ENCODE measurements at places on chromosomes 13 and 19.

DNA sequence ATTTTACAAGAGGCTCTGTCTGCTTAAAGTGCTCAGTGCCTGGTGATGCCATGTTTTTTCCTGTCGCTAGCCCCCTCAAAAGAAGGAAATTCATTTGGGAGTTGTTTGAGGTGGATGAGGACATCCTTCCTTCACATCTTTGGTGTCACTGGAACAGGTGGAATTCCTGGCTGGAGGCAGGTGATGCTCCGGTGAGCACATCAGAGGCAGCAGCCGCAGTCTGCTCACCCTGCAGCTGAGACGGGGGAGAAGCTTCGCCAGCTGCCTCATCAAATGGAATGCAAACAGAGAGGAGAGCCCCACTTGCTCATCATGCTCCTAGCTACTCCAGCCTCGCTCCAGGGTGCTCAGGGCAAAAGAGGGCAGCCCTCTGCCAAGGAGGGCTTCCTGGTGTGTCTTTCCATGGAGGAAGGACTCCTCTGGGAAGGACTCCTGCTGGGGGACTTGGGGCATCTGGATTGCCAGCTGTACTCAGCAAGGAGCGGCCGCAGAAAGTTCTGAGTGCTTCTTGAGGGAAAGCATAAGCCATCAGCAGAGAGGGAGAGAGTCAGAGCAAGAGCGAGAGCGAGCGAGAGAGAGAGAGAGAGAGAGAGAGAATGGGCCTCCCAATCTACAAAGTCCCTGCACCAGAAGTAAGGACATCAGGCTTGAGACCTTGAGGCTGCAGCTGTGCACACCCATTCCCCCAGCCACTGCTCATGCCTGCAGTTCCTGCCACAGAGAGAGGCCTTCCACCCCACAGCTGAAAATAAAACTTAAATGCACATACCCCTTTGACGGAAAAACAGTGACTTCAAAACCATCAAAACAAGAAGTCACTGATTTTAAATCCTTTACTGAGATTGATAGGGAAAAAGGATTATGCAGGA, 74.3 kb upstream of the UBL3 start:
- DNase-seq, result no peak

GRCh38 chr19:22595918-22596341, 38.2 kb upstream of the ZNF492 start:
- DNase-seq, result no peak

- DNase-seq, result no peak
Measured at GRCh38 chr19:58229255-58229639, 533 bp downstream of the ZNF544 start.

DNA sequence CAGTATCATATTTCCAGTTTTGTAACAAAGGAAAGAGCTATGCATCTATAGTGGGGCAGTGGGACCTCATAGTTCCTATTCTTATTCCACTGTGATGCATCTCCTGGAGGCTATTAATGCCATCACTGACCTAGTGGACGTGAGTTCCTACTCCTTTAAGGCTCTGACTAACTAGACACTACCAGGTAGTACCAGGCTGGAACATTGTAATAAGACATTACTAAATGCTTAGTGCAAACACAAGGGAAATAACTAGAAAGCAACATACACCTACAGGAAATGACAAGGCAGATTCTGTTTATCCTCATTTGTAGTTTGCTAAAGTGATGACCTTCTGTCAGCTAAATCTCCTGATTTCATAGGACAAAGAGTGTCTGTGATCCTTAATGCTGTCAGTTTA, 192.5 kb downstream of the POSTN start:
- DNase-seq, result no peak

GRCh38 chr13:50077431-50077830, 62.2 kb downstream of the KCNRG start:
- no peak for DNase-seq

- no peak for DNase-seq
Measured at GRCh38 chr13:81199956-81200355, 859.0 kb upstream of the SPRY2 start.

- no peak for DNase-seq
Measured at GRCh38 chr13:21736926-21737325, 66.1 kb downstream of the FGF9 start.

- DNase-seq, result no peak
Measured at GRCh38 chr13:41938918-41939317, 22.0 kb downstream of the VWA8 start.

DNA sequence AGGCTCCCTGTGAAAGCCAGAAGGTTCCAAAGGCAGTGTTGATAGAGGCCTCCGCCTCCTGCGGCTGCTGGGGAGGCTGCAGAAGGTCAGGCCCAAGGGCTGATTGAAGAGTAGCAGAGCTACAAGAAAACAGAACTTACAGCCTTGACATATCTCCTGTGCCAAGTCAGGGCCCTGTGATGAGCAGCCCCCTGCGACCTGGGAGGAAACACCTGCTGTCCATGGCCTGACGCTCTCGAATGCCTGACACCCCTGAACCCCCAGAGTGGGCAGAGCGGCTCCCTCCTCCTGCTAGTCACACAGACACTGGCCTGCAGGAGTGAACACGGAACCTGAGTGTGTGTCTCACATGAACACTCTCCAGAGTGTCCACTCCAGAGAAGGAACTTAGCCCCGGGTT, 38.2 kb upstream of the TUBGCP3 start:
- no peak for DNase-seq

- DNase-seq, result no peak
Measured at GRCh38 chr13:111976474-111977178, 90.3 kb upstream of the SOX1 start.

GRCh38 chr13:97423300-97424045, 10.5 kb upstream of the RAP2A start:
- DNase-seq, result no peak

- DNase-seq, result no peak
Measured at GRCh38 chr19:18871543-18871942, 24.4 kb downstream of the CERS1 start.

- peak; percentile 20 for DNase-seq
Measured at GRCh38 chr13:108326309-108326708, 56.8 kb downstream of the TNFSF13B start.

DNA sequence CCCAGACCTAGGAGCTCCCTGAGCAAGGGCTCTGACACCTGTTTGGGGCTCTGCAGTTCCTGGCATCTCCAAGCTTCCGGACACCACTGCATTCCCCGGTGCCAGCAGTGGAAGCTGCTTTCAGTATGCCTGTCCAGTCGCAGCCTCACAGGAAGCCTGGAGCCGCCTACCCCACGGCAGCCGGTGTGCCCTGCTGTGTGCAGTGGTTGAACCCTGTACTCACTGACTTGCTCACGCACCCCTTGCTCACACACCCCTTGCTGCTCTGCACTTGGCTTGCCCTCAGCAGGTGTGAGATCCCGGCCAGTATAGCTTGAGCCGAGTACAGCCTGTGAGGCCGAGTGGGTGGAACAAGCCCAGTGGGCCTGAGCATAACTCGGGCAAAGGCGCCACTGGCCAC, 70.3 kb downstream of the PIBF1 start:
- DNase-seq, result no peak

- no peak for DNase-seq
Measured at GRCh38 chr13:22915442-22916082, 265.2 kb upstream of the SGCG start.

- DNase-seq, result no peak
Measured at GRCh38 chr13:110411688-110412059, 104.6 kb downstream of the COL4A2 start.

DNA sequence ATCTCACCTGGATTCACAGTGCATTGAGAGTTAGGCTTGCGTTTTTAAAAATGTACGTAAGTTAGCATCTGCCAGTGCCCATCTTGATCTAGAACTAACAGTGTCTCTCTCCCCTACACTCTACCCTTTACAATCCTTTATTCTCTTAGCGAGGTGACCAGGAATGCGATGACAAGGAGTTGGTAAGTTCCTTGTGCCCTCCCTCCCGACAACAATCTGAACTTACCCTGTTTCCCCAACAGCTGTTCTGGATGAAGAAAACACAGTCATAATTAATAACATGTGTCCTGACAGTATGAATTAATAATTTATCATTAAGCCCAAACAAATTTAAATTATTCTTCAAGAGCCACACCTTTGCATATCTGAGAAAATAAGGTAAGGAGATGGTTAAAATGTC, 6.3 kb downstream of the TSHZ3 start:
- no peak for DNase-seq

DNA sequence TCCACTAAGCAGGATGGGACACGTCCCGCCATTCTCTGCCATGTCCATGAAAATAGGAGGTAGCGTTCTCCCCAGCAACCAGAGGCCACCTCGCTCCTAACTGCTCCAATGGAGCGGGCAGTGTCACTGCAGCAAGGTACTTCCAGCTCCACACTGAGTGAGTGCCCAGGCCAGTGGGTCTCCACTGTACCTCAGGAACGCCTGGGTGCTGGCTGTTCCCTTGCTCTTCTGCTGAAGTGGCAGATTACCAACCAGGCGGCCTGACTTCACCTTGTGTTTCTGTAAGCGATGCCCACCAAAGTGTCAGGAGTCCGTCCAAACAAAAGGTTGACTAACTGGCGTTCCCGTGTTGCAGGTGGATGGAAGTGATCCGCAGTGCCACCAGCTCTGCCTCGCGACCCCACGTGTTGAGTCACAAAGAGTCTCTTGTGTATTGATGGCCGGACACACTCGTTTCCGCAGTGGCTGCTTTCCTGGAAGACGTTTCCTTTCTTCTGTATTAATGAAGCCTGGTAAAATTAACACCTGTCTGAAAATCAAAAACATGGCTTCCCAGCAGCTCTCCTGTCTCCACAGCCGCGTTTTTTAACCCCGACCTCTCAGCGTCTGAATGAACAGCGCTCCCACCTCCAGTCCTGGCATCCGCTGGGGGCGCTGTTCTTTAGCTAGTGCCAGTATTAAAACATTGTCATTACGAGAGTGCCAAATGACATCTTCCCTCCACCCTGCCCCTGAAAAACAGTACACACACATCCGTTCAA, 128.8 kb downstream of the STK24 start:
- DNase-seq, result no peak

- no peak for DNase-seq
Measured at GRCh38 chr13:36382030-36382429, 35.8 kb upstream of the SPART start.

GRCh38 chr13:44591316-44591715, 15.2 kb upstream of the TSC22D1 start:
- no peak for DNase-seq

Data from CD4-positive, alpha-beta T cell treated with Interleukin-15 for 1 hour (primary cell).